Neural crest cell (in vitro differentiated cells): ENCODE measurements at places on chromosomes 2 and 18. TPM values are rescaled to one million over a fixed set of nuclear protein-coding genes. Genes with fewer than 3 reads are reported as not detected.

DNA sequence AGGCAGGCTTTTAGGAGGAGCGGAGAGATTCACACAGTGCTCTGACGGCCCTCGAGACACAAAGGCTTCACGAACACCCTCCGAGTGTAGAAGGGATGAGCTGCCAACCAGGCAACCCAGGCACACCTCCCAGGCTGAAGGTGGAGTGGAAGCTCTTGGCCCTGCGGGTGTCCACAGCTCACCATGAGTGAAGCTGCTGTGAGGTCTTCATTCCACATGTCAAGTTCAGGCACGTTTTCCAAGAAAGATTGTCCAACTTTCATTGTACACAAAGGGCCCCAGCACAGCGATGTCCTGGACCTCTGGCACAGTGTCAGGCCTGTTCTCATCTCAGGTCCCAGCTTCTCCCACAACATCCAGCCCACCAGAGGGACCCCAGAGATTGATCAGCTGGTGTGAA, 13.4 kb downstream of the PARD6G start:
- no peak for DNase-seq

GRCh38 chr2:98311090-98311489, 35.2 kb upstream of the CNGA3 start:
- no peak for DNase-seq

DNA sequence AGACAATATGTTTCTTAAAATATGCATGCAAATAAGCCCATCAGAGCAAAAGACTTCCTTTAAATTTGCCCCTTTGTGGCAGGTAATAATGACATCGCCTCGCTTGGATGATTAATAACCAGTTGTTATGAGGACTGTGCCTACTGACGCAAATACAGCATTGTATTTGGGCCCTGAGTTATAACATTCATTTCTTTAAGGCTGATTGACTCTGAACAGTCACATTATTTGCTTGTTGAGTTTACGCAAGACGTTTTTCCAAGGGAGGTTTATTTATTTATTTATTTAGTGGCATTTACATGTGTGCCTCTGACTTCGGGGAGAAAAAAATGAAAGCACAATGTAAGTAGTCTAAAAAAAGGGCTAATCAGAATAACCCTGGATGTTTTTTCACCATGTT, 88.3 kb downstream of the SLC8A1 start:
- DNase-seq = no peak

DNA sequence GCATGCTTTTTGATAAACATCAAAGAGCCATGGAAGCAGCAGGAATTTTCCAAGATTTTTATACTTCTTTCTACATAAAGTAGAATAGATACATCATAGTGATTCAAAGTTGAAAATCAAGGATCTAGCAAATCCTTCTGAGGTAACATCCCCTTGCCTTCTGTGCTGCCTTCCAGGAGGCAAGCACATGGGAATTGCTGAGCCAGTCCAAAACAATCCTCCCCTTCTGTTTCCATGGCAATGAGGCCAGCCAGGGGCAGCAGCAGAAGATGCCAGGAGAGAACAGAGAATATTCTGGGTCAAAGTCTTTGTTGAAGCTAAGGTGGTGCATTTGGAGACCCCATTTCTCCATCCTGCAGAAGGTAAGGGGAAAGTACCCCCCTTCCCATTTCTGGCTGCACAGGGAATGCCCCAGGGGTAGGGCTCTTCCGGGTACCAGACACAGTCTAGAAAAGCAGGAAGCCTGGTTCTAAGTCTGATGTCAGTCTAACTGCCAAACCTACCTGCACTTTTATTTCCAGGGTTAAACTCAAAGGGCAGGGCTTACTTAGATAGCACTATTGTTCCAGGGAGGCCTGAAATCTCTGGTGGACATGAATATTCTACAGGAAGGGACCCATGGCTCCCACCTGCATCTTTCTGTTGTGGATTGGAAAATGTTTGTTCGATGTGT, 22.1 kb downstream of the CENPA start:
- DNase-seq = no peak

Gene ODC1
- 279 and 290 TPM in 2 replicates for total RNA-seq

Gene PPP1R1C
- 1.7 and 2.2 TPM in 2 replicates for total RNA-seq

Gene ICOS
- total RNA-seq = not detected in 2 replicates

Gene RUFY4
- not detected in 2 replicates for total RNA-seq

Gene ZFP36L2
- 39.8 and 39.9 TPM in 2 replicates for total RNA-seq
